ENCODE measurements at places on chromosomes 2 and 18.

DNA sequence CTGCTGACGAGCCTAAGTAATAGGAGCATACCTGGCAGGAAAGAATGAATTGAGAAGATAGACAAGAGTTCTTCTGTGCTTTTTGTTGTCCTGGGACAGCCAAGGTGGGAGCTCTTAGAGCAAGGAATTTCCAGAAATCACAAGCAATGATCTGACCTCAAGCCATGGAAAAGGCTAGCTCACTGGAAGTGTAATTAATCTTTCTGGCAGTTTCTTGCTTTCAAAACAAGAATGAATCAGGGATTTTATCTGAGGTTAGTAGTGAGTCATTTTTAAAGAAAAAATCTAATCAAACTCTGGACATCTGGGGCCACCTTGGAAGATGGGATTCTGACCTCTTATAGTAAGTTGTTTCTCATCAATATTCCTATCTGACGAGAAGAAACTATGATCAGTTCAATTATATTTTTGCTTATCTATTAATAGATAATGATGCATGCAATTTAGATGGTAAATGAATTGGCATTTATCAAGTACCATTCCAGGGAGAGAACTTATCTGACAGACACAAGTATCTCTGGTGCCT is 98.0 kb downstream of the ADCYAP1 start:
- DNase-seq = no peak

- DNase-seq = no peak
These were observed 1341.3 kb upstream of the PIK3C3 start for GRCh38 chr18:40613721-40614120.

GRCh38 chr2:167404627-167405284 is 516.5 kb downstream of the XIRP2 start:
- no peak for DNase-seq

DNA sequence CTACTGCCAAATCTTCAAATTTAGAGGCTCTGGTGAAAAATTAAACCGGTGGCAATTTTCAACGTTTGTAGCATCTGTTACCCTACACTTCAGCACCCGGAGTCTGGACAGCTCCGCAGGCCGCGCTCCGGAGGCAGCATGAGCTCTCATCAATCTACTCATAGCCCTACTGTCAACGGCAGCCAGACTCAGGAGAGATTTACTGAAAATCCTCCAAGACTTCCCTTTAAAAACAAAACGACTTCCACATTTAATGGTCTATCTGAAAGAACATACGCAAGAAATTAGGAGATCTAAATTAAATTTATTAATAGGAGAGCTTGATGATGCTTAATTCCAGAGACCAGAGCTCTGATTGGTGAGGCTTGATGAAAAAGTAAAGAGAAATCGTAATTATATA is 970 bp upstream of the ADCYAP1 start:
- DNase-seq = peak; percentile 86

DNA sequence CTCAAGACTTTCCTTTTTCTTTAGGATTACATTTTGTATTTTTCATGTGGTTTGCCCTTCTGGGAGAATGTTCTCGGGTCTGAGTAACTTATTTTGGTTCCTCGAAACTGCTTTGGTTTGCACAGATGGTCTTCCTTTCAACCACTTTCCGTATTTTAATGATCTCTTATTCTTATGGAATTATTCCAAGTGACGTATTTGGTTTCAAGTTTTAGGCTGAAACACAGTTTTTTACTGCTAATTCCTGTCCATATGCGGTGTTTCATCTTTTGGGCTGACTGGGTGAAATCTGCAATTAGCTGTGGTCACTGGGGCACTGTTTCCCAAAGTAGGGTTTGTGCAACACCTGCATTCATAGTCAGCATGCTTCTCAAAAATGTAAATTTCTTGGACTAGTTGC is 122.7 kb downstream of the CAPN13 start:
- no peak for DNase-seq

DNA sequence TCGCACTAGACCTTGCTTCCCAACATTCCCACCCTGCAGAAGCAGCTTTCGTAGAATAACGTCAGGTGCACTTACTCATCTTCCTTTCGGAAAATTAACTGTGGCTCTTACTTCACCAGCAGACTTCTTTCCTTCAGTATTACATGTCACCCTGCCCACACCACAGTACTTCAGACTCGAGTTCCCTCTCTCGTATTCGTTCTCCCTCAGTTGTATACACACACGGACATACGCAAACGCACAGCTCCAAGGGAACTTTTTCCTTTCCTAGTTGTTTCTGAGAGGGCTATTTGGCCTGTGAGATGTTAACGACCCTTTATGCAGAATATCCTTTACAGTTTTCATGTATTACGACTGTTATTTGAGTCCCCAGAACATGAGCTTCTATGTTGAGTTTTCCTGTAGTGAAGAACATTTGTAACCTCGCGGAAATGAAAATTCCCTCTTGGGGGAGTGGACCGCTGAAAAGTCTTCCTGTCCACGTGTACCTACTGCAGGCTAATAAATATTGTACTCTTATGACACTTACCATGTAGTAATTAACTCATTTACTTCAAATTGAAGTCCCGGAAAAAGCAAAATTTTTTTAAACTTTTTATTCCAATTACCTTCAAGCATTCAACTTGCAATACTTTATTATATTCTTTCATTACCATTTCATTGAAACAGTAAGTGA is 908 bp downstream of the ERLEC1 start:
- no peak for DNase-seq

DNA sequence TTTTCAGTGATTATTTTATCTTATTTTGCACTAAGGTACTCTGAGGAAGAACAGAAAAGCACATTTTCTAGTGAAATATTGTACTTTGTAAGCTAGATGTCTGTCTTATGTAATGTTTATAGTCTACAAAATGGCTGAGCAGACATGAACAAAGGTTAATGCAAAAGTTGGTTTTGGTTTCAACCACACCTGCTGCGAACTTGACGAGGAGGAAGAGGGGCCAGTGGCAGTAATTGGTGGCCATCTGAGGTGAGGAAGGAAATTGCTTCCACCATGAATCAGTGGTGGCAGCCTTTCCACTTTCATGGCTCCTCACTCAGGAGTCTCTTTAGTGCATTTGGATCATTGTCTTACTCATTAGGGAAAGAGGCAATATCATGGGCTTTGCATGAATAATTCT is 894.2 kb downstream of the CNTNAP5 start:
- DNase-seq = no peak

- DNase-seq = no peak
These were observed 73.2 kb upstream of the NCKAP5 start for GRCh38 chr2:133641497-133641896.

- DNase-seq = peak; percentile 80
These were observed 6.4 kb upstream of the PROC start for GRCh38 chr2:127411653-127412369.

DNA sequence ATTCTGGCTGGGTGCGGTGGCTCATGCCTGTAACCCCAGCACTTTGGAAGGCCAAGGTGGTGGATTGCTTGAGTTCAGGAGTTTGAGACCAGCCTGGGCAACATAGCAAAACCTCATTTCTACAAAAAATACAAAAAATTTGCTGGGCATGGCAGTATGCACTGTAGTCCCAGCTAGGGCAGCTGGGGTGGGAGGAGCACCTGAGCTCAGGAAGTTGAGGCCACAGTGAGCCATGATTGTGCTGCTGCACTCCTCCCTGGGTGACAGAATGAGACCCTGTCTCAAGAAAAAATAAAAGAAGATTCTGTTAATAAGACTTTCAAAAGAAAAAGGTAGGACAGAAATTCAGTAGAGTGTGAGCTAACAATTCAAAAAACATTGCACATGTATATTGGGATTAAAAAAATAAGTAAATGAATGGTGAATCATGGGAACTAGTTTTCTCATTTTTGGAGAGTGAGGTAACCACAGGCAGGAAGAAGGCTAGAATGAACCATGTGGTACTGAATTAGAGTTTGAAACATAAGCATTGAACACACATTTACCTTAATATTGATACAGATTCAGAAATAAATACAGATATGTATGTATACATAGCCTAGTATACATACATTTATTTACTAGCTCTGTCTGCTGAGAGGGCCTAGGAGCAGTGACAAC is 53.5 kb downstream of the NCOA1 start:
- no peak for DNase-seq

- DNase-seq = no peak
These were observed 32.5 kb downstream of the IDH1 start for GRCh38 chr2:208222351-208222750.

GRCh38 chr2:198135481-198135934 is 331.1 kb downstream of the PLCL1 start:
- DNase-seq = no peak

DNA sequence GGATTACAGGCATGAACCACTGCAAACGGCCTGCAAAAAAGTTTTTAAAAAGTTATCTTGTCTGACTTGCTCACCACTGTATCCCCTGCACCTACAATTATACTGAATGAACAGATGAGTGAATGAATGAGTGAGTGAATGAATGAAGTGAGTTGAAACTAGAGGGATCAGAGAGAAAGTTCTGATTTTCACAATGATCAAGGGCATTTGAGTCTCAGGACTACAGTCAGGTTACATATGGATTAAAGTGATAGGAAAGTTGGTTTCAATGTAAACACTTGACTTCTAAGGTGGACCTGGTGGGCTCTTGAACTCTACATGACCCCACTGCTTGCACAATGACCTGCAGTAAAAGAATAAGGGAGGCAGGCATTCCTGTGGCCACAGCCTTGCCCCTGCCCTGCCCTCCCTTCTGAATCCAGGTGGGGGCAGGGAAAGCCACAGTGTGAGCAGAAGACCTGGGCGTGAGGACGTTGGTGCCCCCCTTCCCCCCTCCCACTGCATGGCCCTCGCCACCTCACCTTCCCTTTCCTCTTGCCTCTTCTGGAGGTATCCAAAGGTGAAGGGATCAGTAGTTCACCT is 10.7 kb downstream of the C2orf80 start:
- DNase-seq = peak; percentile 20

- no peak for DNase-seq
These were observed 668 bp upstream of the ANKRD12 start for GRCh38 chr18:9135912-9136314.

- no peak for DNase-seq
These were observed 1070.2 kb upstream of the NXPH2 start for GRCh38 chr2:139850254-139850890.

DNA sequence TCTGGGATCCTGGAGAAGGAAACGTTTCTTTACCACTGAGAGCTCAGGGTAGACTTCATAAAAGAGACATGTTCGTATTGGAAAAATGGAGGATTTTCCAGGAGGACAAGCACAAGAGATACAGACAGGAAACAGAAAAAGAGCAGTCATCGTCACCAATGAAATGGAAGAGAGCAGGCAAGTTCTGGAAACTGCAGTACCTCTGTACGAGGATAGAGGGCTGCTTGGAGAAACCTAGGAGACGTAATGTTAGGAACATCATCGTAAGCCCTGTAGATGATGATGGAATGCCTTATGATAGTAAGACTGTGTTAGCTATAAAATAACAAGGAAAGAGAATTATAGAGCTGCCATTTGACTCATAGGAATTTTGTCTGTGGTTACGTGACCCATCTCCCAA is 121.1 kb upstream of the KLHL14 start:
- no peak for DNase-seq

GRCh38 chr18:35711227-35711626 is 129.7 kb downstream of the GALNT1 start:
- DNase-seq = no peak

DNA sequence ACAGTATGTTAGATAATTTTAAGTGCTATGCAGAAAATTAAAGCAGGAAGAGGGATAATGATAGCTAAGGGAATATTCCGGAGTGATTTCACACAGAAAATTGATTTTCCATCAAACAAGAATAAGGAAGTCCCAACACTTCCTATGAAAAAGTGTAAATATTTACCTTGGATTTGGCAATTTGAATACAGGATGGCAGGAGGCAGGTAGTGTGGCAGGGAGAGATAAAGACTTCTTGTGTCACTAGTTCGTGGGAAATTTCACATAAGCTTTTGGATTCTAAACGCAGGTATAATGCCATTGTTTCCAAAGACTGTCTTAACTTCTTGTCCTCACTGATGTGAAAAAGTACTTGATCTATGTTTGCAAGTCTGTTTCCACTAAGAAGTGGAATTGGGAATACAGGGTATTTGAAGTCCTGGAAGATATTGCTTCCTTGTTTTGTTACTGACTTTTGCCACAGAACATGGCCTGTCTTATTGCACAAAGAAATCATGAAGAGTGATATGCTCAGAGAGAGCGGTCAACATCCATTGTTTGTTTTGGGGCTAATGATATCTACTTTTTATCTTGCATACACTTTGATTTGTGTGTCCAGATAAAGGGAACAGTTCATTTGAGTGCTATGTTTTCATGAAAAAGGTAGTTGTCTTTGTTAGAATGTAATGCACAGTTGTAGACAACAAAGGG is 1216.1 kb upstream of the FAM98A start:
- DNase-seq = no peak

DNA sequence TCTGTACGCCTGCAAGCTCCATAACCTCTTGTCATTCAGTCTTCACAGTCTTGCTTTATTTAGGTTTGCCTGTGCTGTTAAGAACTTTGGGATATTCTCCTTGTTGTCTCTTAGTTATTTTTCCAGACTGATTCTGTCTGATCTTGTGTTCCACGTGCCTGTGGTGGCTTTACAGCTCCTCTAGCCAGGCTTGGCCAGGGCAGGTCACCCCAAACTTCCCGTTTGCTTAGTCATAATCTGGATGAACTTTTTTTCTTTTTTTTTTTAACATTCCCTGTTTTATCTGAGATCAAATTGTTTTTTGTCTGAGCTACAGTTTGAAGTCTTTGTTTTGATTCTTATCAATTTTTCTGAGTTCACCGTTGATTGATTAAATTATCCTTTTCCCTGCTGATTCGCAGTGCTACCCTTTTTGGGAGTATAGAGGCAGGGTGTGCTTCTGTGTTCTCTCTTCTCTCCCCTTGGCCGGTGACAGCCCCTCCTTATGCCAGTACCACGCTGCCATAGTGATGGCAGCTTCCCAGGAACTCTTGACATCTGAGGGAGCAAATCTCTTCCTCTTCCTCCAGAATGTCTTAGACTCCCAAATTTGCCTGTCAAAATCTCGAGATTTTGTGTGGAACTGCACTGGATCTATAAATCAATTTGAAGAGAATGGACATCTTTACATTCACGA is 2.5 kb downstream of the SP100 start:
- DNase-seq = no peak

- DNase-seq = no peak
These were observed 9.4 kb upstream of the INO80C start for GRCh38 chr18:35507192-35507591.

GRCh38 chr2:202847693-202848524 is 23.7 kb downstream of the ICA1L start:
- no peak for DNase-seq

GRCh38 chr2:218857371-218858137 is 2.1 kb upstream of the WNT6 start:
- DNase-seq = no peak

DNA sequence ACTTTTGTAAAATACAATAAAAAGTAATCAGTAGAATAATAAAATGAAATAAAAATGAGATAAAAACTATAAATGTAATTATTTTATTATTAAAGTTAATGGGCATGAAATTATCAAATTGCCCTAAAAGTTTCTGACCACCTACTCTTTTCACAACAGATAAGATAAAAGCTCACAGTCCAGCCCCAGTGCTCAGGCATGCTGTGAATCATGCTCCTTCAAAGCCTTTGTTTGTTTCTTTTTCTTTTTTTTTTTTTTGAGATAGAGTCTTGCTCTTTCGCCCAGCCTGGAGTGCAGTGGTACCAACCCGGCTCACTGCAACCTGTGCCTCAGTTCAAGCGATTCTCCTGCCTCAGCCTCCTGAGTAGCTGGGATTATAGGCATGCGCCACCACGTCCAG is 181.7 kb downstream of the ANKRD44 start:
- DNase-seq = no peak
